ENCODE measurements at places on chromosomes 5 and 9.

DNA sequence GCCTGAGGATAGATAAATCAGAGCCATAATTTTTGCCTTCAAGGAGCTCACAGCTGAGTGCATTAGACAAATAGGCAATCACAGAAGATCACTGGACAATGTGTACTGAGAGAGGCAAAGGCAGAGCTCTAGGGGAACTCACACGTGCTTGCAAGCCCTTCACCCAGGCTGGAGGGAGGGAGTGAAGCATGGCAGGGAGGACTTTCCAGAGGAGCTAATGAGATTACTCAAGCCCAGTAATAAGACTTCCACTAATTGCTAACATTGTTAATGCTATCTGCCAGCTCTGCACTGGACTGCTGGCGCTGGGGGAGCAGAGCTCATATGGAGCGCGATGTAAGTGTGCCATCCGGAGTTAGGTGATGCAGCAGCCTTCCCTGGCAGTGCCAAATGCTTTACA, 408.4 kb downstream of the NTRK2 start:
- DNase-seq = no peak

DNA sequence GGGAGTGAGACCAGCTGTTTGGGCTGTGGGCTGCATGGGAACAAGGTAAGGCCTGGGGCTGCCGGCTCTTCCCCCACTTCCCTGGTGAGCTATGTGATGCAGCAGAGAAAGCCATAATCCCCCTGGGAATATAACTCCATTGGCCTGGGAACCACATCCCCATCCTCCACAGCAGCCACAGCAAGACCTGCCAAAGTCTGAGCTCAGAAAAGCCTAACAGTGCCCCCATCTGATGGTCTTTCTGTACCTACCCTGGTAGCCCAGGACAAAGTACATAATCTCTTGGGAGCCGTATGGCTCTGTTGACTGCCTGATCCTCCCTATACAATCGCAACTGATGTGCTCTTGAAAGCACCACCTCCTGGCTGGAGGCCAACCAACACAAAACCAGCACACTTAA, 432.6 kb downstream of the CDH18 start:
- DNase-seq = no peak

DNA sequence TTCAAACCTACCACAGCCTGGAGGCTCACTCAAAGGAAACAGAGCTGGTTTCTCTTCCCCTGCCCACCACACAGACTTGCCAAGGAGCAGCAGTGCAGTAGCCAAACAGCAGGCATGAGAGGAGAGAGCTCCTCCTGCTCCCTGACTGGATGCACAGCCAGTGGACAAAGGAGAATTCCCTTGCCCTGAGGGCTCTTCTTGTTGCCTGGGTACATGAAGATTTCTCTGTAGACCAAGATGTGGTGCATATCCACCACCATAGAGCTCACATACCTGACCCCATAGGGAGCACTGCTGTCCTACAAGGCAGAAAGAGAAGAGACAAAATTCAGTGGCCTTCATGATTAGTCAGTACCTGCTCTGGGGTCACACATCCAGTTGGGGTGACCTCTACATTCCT, 56.3 kb upstream of the SPATA31E1 start:
- DNase-seq = no peak

DNA sequence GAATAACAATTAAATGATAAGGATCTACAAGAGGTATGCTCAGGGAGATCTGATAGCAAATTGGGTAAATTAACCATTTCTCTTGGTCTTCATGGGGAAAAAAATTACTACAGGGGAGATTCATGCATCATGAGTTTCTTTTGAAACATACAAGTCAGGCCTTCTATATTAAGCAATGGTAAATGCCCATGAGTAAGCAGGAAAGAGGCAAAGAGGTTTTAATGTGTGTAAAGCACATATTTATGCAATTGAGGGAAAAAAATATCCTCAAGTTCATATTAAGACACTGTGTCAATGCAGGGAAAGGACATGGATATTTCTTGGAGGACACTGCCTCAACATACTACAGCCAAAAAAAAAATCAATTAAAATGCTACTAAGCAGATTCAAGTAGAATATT, 73.4 kb upstream of the NR4A3 start:
- no peak for DNase-seq

Measured in fibroblast of pulmonary artery (primary cell).